ENCODE measurements at places on chromosomes 7 and 10.

- no peak for DNase-seq
These were observed 16.2 kb upstream of the NME8 start for GRCh38 chr7:37832194-37832593.

DNA sequence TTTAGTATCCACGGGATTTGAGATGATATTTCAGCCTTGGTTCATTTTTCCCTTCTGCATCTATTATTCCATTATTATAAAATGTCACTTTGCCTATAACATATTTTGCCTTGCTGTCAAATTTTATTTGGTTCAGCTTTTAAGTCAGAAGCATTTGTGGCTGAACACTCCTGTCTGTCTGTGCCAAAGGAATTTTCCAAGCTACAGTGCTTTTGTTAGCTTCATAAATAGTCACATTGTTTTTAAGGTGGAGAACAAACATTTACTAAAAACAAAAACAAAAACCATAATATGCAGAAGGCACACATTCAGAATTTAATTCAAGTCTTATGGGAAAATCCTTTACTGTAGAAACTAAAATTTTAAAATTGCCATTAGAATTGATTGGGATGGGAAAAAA lies 33.8 kb upstream of the ELMO1 start:
- no peak for DNase-seq

- no peak for DNase-seq
These were observed 697.8 kb downstream of the NRG3 start for GRCh38 chr10:82572744-82573143.

- DNase-seq = no peak
These were observed 807.7 kb upstream of the ZWINT start for GRCh38 chr10:57168611-57169240.

DNA sequence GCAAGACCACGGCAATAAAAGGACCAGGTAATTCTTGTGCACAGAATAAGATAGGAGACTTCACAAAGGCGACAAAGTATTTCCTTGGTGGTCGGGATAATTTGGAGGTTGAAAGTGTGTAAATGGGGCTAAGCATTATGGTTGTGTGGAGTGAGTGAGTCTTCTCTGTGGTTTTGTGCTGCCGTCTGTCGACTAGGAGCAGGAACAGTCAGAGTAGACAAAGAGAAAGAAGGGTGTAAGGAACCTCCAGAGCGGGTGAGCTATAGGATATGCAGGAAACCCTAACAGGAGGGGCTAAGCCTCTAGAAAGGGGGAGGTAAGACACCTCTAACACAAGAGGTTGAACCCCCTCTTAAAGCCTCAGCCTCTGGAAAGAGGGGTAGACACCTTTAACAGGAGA lies 201.6 kb downstream of the SH2D4B start:
- DNase-seq = no peak

DNA sequence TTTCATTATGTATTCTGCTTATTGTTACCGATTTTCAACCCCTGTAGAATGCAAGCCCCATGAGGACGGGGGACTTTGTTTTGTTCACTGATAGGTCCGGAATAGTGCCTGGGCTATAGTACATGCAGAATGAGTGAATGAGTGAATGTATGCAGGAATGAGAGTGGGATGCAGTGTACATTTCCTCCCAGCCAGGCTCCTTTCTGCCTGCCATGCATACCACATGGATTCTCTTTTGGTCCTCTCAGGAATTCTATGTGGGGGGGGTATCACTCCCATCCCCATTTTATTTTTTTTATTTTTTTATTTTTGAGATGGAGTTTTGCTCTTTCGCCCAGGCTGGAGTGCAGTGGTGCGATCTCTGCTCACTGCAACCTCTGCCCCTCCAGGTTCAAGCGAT lies 16.7 kb downstream of the TRIM56 start:
- no peak for DNase-seq

GRCh38 chr10:132313305-132313704 lies 5.6 kb upstream of the STK32C start:
- no peak for DNase-seq

- no peak for DNase-seq
These were observed 29.3 kb downstream of the INPP5A start for GRCh38 chr10:132566892-132567291.

Measured in mesenteric fat pad (tissue), 1 donor.